ENCODE measurements at places on chromosomes 6 and 20.

GRCh38 chr6:30037182-30037788 is 23.8 kb upstream of the POLR1H start:
- DNase-seq, result peak; percentile 46

DNA sequence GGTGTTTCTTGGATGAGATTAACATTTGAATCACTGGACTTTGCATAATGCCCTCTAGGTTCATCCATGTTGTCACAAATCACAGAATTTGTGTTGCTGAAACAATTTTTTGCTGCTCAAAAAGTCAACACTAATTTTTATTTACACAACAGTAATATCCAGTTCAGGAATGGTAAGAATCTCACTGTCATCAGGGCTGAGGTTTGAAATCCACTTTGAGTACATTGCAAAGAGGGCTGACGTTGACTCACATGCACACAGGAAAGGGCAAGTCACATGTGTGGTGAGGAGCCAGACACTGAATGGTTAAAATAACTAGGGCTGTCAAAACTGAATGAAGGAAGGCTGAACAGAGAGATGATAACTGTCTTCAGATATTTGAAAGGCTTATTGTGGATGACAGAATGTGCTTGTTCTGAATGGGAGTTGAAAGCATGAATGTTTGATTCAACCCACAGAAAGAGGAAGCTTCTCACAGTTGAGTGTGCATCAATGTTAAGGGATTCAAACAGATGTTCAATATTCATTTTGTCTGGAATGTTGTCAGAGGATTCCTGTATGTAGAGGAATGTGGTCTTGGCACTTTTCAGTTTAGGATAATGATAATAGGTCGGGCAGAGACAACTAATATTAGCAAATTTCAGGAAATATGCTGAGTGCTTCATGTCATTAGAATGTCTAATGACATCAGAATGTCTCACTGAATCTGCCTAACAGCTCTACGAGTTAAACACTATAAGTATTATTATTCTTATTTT is 3.6 kb upstream of the ADGRG6 start:
- peak; percentile 6 for DNase-seq

GRCh38 chr20:25418776-25419175 is 11.3 kb downstream of the GINS1 start:
- no peak for DNase-seq

DNA sequence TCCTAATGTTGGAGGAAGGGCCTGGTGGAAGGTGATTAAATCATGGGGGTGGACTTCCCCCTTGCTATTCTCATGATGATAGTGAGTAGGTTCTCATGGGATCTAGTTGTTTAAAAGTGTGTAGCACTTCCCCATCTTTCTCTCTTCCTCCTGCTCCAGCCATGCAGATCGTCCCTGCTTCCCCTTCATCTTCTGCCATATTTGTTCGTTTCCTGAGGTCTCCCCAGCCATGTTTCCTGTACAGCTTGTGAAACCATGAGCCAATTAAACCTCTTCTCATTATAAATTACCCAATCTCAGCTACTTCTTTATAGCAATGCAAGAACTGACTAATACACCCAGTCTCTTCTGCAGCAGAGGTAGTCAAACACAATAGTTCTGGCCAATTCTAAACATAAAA is 5.4 kb downstream of the EPM2A start:
- no peak for DNase-seq

DNA sequence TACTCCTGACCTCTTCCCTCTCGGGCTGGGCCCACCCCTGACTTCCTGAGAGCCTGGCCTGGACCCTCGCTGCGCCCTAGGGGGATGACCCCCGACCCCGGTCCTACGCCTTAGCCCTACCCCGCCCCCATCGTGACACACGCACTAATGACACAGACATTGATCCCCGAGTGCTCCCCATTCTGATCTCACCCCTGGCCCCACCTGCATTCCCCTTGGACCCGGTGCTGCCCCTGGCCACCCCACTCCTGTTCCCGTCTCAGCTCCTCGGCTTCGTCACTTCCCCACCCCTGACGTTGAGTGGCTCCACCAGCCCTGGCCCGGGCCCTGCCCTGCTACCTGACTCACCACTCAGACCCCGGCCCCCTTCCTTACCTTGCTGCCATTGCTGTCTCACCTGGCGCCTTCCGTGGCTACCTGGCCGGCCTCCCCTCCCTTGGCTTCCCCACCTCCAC is 12.1 kb downstream of the RBCK1 start:
- DNase-seq, result no peak

DNA sequence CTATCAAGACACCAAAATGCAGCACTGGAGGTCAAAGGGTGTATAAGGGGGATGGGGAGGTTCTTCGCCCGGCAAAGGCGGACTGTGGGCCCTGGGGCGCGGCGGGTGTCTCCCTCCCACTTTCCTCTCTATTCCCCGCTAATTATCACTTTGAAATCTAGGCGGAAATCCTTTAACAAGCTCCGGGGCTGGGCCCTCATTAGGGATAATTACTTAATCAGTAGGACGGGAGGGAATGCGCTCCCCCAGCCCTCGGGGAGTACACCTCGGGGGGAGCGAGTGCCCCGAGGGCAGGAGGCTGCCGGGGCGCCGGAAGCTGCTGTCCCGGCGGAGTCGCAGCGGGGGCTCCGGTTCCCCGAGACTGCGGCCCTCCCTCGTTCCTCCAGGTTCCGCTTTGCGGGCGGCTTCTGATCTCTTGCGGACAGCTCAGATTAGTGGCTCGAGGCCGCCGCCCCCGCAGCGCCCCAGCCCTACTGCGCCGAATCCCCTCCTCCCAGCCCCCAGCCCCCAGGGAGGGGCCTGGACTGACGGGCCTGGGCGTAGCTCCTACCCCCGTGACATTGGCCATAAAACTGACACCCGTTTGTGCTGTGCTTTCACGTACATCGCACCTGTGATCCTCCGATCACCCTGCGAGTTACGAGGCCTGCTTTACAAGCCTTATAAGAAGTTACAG is 14.7 kb downstream of the MUCL3 start:
- no peak for DNase-seq

DNA sequence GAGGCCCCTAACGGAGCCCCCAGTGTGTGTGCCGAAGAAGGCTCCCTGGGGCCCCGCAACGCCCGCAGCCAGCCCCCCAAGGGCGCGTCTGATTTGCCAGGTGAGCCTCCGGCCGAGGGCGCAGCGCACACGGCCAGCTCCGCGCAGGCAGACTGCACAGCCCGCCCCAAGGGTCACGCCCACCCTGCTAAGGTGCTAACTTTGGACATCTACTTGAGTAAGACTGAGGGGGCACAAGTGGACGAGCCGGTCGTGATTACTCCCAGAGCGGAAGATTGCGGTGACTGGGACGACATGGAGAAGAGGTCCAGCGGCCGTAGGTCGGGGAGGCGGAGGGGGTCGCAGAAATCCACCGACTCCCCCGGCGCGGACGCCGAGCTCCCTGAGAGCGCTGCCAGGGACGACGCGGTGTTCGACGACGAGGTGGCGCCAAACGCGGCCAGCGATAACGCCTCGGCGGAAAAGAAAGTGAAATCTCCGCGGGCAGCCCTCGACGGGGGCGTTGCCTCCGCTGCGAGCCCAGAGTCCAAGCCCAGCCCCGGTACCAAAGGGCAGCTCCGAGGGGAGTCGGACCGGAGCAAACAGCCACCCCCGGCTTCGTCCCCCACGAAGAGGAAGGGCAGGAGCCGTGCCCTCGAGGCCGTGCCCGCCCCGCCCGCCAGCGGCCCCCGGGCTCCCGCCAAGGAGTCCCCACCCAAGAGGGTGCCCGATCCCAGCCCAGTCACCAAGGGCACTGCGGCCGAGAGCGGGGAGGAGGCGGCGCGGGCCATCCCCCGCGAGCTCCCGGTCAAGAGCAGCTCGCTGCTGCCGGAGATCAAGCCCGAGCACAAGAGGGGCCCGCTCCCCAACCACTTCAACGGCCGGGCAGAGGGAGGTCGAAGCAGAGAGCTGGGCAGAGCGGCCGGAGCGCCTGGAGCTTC is 117.0 kb downstream of the RTN4IP1 start:
- DNase-seq, result peak; percentile 88

DNA sequence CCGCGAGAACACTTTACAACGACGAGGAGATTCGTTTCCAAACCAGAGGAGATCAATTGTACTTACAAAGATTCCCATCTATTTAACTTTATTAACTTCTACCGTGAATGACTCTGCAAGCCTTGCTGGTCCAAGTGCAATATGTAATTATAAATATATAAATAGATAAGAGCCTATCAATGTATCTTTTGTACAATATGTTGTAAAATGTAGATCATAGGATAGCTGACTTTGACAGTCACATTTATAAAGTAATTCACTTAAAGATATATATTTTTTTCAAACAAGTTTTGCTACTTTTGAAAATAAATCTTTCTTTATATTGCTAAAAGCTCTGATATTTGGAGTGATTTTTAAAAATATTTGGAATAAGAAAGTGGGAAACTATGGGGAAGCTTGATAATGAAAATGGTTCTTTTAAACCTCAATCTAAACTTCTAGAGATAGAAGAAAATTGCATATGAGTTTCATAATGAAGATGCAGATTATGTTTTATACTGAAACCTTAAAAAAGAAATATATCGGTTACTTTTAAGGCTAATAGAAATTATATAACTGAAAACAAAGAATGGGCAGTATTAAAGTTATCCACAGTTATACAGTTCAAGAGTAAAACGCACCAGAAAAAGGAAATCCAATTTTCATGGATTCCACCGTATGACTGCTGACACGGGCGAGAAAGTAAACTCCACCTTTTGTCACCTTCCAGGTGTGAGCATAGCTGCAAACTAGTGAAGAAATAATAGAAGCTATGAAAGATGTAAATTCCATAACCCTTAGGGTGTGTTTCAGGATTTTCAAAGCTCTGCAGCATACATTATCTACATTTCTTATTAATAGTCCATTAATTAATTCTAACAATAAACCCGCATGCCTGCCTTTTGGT is 3.3 kb downstream of the TCF21 start:
- no peak for DNase-seq

GRCh38 chr20:55010761-55011160 is 535.4 kb downstream of the DOK5 start:
- DNase-seq, result no peak

- peak; percentile 92 for DNase-seq
These were observed 649.1 kb upstream of the GJE1 start for GRCh38 chr6:141483598-141484061.

- DNase-seq, result no peak
These were observed 359 bp downstream of the PHIP start for GRCh38 chr6:79077715-79078074.

DNA sequence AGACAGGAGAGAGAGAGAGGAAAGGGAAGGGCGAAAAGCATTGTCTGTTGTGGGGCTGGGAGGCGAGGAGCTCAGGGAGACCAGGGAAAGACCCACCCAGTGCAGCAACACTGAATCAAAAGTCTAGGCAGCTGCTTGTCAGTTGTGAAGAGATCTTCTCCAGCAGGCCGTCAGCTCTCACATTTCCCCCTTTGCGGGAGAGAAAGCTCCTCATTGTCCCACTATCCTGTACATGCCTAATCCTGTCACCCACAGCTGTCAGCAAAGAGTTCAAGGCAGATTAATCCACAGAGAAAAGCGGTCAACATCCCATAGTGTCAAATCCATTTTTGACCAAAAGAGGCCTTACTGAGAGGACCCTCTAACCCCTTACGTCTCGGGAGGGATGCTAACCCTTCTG is 27.3 kb downstream of the RNF182 start:
- no peak for DNase-seq

- no peak for DNase-seq
These were observed 25.0 kb downstream of the FOXP4 start for GRCh38 chr6:41571021-41571780.

GRCh38 chr6:1595271-1596087 is 14.2 kb upstream of the FOXC1 start:
- DNase-seq, result no peak

GRCh38 chr6:148845464-148845863 is 98.6 kb downstream of the UST start:
- no peak for DNase-seq

GRCh38 chr6:140082867-140083297 is 708.4 kb upstream of the CITED2 start:
- DNase-seq, result no peak

DNA sequence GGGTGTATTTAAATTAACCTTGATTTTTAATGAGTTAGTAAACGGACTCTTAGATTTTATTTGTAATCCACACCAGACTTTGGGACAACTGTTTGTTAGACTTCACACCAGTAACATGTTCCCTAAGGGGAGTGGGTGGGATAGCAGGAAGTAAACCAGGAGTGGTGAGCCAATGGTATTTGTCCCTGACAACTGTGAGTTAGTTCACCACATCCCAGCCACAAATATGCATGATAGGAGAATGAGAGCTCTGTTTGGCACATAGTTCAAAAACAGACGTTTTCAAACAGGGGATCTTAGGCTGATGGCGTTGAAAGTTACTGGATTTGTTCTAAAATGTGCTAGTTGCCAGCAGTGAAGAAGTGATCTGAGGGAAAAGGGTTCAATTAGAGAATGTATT is 18.7 kb upstream of the COL10A1 start:
- DNase-seq, result no peak

DNA sequence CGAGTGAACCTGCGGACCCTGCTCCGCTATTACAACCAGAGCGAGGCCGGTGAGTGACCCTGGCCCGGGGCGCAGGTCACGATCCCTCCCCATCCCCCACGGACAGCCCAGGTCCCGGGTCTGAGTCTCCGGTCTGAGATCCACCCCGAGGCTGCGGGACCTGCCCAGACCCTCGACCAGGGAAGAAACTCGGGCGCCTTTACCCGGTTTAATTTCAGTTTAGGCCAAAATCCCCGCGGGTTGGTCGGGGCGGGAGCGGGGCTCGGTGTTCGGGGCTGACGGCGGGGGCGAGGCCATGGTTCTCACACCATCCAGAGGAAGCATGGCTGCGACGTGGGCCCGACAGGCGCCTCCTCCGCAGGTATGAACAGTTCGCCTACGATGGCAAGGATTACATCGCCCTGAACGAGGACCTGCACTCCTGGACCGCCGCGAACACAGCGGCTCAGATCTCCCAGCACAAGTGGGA is 46.9 kb upstream of the TRIM26 start:
- DNase-seq, result no peak

- no peak for DNase-seq
These were observed 904.3 kb downstream of the PHF3 start for GRCh38 chr6:64539917-64540316.

- DNase-seq, result peak; percentile 91
These were observed 11.7 kb downstream of the TFEB start for GRCh38 chr6:41723530-41724227.

DNA sequence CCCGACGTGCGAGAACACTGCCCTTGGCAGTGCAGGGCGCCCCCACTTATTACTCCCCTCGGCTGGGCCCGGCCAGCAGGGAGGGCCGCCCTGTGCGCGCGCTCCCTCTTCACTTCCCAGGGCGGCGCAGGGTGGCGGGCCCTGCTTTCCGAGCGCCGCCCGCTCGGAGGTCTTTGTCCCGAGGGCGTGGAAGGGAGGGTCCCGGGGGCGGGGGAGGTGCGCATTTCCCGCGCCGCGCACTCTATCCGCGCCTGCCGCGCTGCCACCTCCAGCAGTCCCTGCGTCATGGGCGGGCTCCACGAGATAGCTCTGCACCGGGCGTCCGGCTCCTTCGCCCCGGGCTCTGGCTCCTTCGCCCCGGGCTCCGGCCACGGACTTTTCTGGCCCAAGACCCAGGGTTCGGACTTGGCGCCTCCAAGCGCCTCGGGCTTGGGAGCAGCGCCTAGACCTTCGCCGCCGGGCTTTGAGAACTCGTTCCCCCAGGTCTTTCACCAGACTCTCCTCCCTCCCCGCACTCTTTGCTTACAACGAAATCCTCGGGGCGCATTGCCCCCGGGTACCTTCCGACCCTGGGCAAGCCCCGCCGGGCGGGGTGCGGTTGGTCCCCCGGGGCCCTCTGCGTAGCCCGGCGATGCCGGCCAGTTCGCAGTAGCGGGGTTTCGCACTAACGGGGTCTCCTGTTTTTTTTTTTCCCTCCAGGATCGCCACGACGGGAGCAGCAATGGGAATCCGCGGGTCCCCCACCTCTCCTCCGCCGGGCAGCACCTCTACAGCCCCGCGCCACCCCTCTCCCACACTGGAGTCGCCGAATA is 1.6 kb downstream of the TFAP2C start:
- no peak for DNase-seq
